ENCODE measurements at places on chromosomes 1 and 21. TPM values are rescaled to one million over a fixed set of nuclear protein-coding genes. Genes with fewer than 3 reads are reported as not detected.

Gene FLG2
- not detected for total RNA-seq

Gene MIXL1
- total RNA-seq, result 0.41 TPM

Gene LDLRAD1
- not detected for total RNA-seq

Gene KRTAP13-2
- not detected for total RNA-seq

Gene ZFYVE9
- total RNA-seq, result 28.0 TPM

Gene VPS13D
- total RNA-seq, result 24.5 TPM

Gene OR2L13
- total RNA-seq, result not detected

Gene ZNF496
- 64.2 TPM for total RNA-seq

Gene HTR6
- not detected for total RNA-seq

Gene ALG14
- total RNA-seq, result 4.5 TPM

Gene FABP3
- total RNA-seq, result 14.0 TPM

Gene CLEC20A
- total RNA-seq, result not detected

Gene TMEM81
- total RNA-seq, result 5.4 TPM

Gene LCE2B
- total RNA-seq, result not detected

Gene RUNX1
- total RNA-seq, result 0.64 TPM

Gene SPRR1A
- not detected for total RNA-seq

Gene SPRR2B
- not detected for total RNA-seq

Gene CHRM3
- 2.7 TPM for total RNA-seq

Gene CHODL
- 0.96 TPM for total RNA-seq

Gene LGR6
- total RNA-seq, result 0.91 TPM

Gene OR2AK2
- total RNA-seq, result not detected

Gene EIF4G3
- total RNA-seq, result 97.5 TPM

Gene HSD3B2
- not detected for total RNA-seq

Gene CYP4A11
- not detected for total RNA-seq

Gene OR2L3
- total RNA-seq, result not detected

Gene SV2A
- total RNA-seq, result 49.5 TPM

Gene ZNF695
- 21.8 TPM for total RNA-seq

Gene ANGPTL3
- total RNA-seq, result not detected

Gene ZNF683
- not detected for total RNA-seq

Gene CATSPERE
- total RNA-seq, result 0.44 TPM

Gene LRRC8D
- total RNA-seq, result 44.9 TPM

Gene OR2L2
- 0.09 TPM for total RNA-seq
